HepG2 (cell line): ENCODE measurements at places on chromosomes 7 and 10.

DNA sequence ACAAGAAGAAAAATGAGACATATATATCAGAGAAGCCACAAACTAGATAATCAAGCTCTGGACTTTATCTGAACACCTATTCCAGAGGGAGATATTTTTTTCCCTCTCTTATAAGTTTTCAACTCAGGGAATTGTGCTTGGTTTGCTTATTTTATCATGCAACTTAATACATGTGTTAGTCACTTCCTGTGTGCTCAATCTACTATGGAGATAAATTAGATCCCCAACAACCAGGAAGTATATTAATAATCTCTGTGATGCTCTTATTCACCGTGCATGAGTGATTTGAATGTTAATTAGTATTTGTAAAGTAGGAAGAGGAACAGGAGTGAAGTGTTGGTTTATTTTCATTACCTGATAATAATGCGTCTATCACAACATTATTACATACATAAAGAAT lies 38.8 kb upstream of the ZNF365 start:
- no peak for DNase-seq

DNA sequence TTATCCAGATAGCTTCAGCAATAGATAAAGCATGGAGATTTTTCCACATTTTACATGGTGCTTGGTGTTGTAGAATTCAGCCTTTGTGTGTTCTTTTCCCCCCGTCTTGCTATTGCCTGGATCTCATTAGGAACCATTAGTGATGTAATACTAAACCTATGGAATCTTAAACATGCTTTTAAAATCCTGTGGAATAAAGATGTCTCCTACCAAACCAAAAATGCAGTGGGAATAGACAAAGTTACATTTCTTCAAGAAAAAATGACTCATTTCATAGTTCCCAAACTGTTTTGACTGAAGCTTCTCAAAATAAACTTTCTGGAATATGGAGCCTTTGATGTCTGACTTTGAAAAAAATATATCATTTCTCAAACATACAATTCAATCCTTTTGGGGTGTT lies 44.0 kb downstream of the CALD1 start:
- DNase-seq, result no peak

- DNase-seq, result no peak
These were observed 57.7 kb downstream of the OSBPL3 start for GRCh38 chr7:24922099-24922773.

GRCh38 chr10:13371897-13372470 lies 23.9 kb upstream of the SEPHS1 start:
- peak; percentile 81 for DNase-seq

DNA sequence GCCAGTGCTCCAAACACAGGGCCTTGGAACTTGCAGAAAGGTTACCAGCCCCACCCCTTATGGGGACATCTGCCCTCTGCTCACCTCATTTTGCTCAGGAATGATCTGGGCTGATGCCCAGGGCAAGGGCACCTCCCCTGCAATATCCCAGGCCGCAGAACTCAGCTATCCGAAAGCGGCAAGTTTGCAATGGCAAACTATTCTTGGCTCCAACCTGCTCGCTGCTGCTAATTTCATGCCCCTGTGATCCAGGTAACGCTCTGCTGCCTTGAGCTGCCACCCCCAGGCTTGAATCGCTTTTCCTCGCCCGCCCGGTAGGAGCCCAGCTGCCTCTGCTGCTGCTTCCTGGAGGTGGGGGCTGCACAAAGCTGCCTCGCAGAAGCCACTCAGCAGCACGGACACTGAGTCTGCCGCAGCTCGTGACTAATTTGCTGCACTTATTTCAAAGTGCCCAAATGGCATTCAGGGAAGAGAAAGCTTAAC lies 18.2 kb downstream of the SLC29A3 start:
- no peak for DNase-seq

DNA sequence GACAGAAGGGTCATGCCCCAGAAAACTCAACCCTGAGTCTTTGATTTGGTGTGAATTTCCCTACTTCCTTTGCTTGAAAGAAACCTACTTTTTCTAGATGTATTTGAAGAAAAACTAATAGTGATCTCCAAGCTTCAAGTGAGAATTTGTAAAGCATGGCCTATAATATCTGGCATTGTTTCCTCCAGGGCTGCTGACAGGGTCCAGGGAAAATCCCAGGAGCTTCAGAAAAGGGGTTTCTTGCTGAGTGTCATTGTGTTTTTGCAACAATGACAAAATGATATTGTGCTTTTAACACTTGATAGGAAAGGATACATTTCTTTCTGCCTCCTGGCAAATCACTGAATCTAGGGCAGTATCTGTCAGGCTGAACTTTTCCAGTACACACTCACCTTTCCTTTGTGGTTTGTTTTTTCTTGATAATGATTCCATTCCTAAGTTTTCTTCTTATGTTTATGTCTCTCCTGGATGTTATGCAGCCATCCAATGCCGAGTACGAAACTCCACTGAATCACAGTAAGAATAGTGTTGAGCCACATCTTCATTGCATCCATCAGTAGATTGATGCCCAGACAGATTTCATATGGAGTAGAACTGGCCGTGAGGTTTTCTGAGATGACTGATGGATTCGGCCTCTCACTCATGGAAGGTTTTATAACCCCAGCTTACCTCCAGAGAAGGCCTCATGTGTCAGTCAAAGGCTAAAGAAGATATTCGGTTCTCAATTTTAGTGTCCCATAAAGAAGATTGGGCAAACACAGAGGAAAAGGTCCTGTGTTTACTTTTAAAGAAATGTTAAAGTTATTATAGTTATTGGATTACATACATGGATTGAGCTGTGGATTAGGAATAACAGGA lies 76.9 kb upstream of the STEAP1B start:
- DNase-seq, result no peak

DNA sequence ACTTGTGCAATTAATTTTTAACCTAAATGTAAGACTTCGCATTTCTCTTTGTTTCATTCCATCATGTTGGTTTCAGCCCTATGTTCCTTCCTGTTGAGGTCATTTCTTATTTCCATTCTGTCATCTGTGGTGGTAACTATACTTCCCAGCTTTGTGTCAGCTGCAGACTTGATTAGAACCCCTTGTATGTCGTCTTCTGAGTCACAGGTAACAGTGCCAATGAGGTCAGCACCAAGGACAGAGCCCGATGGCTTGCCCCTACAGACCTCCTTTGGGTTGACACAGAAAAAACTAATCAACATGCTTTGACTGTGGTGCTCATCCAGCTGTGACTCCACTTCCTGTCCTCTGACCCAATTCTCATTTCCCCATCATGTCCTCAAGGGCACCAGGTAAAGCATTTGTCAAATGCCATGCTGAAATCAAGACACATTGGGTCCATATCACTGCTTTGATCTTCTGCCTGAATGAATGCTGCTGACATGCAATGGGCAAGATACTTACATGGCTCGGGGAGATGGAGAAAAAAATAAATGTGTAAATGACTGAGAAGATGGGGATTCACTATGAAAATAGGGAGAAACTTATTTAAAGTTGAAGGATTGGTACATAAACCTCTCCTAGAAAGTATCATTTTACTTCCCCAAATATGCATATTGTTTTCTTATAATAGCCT lies 25.6 kb upstream of the CRTAC1 start:
- no peak for DNase-seq

- DNase-seq, result no peak
These were observed 64.6 kb downstream of the UNCX start for GRCh38 chr7:1297017-1297960.

DNA sequence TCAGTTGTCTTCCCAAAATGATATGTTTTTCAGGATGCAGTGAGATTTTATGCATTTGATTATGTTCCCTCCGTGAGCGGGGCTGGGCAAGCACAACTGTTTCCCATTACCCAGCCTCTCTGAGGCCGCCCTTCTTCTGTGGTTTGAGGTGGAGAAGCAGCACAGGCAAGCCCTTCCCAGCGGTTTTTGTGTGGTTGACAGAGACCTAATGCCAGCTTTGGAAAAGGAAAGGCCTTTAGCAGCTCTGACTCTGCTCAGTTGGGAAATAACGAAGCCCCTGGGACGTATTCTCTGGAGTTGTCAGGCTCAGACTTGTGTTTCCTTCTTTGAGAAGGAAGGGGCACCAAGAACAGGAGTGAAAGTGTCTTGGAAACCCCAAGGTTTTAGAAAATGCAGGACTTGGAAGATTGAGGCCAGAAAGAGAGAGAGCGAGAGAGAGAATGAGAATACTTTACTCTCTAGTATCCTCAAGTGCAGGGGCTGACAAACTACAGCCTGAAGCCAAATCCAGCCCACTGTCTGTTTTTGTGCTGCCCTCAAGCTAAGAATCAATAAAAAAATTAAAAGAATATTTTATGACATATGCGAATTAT lies 20.6 kb upstream of the PDCD4 start:
- no peak for DNase-seq

- DNase-seq, result no peak
These were observed 396.7 kb downstream of the EXOC4 start for GRCh38 chr7:133649593-133649992.

DNA sequence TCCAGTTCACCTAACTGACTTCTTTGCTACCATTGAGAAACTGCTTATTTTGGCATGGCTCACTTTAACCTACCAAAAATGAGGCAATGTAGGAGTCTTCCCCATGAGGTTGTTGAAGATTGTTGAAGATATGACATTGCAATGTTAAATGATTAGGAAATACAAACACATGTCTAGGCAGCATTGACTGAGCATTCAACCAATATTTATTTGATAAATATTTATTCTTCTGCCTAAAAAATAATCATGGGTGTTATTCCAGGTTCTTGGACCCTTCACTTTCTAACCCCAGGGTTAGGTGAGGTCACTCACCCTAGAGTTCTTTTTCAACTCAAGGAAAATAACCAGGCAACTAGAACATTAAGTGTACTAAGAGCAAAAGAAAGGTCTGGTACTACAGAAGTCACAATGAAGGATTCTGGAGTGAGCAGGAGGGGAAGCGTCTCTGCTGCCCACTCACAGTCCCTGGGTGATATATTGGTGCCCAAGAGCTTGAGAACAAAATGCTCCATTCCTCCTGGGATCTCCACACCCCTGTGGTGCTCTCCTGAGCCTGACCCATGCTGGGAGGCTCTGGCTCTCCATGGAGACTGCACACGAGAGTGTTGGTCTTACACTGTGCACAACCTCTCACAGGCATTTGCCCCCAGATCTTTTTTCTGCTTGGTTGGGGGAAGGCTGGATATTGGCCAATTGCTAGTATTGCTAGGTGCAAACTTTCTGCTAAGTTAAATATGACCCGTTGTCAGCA lies 123.4 kb downstream of the SPAG6 start:
- no peak for DNase-seq

DNA sequence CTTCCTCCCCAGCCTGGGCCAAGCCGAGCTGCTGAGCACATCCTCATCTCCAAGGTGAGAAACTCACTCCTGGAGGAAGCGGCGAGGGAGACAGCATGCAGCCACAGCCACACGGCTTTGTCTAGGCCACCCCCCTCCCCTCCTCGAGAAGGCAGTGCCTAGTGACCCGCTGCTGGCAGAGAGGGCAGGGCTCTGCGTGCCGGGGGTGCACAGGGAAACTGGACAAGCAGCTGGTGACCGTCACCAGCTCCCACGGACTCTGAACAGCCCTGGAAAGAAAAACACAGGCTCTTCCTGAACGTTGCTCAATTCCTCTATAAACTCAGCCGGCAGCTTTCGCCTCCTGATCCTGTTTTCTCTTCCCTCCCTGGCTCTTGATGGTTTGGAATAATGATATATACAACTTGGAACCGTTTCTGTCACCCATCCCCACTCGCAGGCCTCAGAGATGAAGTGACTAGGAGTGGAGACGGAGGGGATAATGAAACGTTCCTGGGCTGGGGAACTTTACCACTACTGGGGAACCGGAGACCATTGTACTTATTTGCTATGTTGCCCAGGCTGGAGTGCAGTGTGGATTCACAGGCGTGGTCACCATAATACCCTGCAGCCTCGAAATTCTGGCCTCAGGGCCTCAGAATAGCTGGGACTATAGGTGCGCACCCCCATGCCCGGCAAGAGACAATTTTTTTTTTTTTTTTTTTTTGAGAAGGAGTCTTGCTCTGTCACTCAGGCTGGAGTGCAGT lies 19.3 kb downstream of the PAPOLB start:
- DNase-seq, result peak; percentile 65

- DNase-seq, result no peak
These were observed 48.1 kb upstream of the LRGUK start for GRCh38 chr7:134078991-134079390.

DNA sequence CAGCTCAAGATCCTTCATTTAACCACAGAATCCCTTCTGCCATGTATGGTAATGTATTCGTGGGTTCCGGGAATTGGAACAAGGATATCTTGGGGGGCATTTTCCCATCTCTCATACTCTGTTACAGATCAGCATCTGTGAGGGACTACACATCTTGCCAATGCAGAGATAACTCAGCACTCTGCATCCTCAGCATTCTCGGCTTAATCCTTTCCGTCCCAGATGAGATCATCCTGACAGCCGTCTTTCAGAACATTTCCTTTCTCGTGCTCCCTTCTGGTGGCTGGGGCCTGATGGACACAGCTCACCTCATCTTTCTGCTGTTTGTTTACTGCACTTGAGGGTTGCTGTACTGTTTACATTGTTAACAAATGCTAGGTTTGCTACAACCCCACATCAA lies 25.3 kb downstream of the FKBP6 start:
- no peak for DNase-seq

- no peak for DNase-seq
These were observed 114.5 kb downstream of the HIP1 start for GRCh38 chr7:75624134-75624832.

DNA sequence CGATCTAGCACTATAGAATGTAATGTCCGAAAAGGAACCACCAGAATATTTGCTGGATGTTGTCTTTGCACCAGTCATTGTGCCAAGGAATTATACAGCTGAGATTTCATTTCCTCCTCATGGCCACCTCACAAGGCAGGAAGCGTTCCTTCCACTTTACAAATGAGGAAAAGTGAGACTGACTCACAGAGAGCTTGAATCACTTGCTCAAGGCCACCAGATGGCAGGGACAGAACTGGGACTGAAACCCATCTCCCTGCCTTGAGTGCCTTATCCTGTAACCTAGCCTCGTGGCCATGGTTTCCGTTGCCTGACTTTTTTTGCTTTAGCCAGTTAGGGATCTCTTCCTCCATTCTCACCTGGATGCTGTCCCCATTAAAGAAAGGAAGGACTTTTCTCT lies 44.7 kb upstream of the PDZD8 start:
- DNase-seq, result no peak

GRCh38 chr10:99467236-99467999 lies 37.0 kb upstream of the GOT1 start:
- no peak for DNase-seq

GRCh38 chr7:89738549-89738948 lies 415.7 kb upstream of the STEAP1 start:
- no peak for DNase-seq

GRCh38 chr7:72266771-72267170 lies 145.4 kb downstream of the CALN1 start:
- no peak for DNase-seq

DNA sequence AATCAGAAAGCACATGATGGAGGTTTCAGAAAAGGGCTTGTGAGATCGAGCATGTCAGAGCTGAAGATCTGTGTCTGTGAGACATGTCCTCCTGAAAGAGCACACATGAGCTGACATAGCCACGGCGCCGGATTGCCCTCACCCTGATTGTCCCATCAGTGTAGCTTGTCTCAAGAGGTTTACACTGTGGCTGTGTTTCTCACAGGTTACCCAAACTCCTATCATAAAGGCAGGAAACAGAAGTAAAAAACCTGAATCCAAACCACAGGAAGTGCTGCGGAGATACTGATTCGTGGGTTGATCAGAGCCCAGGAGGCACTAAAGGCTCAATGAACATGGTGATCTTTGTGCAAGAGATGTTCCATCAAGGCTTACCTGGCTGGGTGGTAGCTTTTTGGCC lies 3.9 kb upstream of the ATP6V0E2 start:
- no peak for DNase-seq

- DNase-seq, result no peak
These were observed 23.3 kb downstream of the AP5Z1 start for GRCh38 chr7:4798706-4799235.
